ENCODE measurements at places on chromosomes 6 and 20.

- DNase-seq, result no peak
Observed at GRCh38 chr20:20303742-20304141, 64.2 kb upstream of the INSM1 start.

DNA sequence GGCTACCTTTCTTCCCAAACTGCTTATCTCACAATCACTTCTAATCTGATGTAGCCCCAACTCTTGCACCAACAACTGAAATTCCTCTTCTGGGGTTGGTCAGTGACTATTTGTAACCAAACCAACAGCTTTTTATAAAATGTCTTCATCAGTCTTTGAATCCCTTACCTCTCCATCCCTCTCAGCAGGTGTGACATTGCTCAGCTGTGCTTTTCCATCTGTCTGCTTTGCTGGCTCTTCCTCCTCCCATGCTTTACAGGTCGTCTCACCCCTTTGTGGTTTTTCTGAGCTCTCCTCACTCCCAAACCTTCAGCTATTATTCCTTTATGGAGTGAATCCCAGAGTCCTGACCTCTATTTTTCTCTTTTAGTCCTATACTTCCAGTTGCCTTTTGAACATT, 5.9 kb downstream of the MAP7 start:
- DNase-seq, result no peak

- DNase-seq, result no peak
Observed at GRCh38 chr6:151111670-151112069, 128.1 kb upstream of the AKAP12 start.

GRCh38 chr6:88612631-88613030, 350.8 kb downstream of the RNGTT start:
- DNase-seq, result no peak
